Hematopoietic multipotent progenitor cell (in vitro differentiated cells): ENCODE measurements at places on chromosomes 2 and 18.
A peak's percentile ranks its signal among the peaks of the same experiment; 100 is the strongest.

DNA sequence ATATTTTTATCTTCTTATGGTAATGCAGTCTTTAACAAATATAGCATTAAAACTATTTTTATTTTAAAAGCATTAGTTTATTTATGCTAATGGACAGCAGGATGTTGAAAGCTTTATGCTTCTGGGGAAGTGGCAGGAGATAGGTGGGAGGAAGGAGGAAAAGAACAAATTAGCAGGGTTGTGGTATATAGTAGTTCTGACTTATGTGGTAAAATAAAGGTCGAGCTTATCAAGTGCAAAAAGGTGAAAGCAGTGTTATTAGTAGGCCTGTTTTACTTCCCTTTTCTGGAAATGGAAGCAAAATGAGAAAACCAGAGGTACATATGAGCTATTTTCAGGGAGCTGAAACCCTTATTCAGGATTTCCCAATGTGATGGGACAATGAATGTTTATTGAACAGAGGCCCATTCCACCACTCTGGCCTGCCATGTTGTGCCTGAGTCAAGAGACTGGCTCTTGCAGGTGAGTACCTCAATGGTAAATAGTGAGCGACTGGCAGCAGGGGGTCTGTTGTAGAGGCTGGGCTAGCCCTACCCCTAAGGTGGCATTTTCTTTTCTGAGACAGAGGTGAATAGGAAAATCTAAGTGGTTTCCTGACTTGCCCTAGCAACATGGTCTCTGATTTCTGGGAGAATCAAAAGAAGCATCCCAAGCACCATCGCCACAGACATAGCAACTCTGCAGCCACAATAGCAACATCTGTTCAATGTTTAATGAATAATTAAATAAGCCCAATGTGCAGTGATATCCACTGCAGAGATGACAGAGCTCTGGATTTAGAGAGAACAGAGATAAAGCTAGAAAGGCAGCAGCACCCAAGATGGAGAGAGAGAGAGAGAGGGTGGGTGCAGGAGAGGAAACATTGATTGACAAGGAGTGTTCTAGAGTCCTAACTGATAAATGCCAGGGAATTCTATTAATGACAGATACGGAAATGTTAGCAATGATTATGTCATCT lies 119.7 kb downstream of the UPP2 start:
- no peak for DNase-seq

DNA sequence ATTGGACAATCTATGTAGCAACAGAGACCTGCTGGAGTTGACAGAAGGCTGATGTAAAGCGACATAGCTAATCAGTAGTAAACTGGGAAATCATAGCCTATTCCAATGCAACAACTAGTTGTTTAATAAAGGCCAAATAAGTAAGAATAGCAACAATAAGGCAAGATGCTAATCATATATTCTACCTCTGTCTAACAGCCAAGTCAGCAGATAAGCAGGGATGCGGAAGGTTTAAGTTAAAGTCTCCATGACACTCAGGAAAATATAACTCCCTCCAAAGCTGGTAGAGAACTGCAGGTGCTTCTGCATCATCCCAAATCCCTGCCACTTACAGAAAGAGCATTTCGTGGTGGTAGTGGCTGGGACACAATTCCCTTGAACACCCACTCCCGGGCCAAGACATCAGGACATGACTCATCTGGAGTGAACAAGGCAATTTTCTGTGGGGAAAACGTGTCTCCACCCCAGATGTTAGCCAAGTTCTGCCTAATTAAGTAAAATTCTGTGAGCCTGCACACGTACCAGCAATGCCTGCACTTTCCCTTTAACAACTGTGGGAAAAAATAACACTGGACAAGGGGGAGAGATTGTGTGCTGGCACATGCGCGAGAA lies 413.6 kb upstream of the ID2 start:
- DNase-seq = no peak

- DNase-seq = peak; percentile 42
Measured at GRCh38 chr2:178404368-178404767, 46.6 kb downstream of the PRKRA start.

DNA sequence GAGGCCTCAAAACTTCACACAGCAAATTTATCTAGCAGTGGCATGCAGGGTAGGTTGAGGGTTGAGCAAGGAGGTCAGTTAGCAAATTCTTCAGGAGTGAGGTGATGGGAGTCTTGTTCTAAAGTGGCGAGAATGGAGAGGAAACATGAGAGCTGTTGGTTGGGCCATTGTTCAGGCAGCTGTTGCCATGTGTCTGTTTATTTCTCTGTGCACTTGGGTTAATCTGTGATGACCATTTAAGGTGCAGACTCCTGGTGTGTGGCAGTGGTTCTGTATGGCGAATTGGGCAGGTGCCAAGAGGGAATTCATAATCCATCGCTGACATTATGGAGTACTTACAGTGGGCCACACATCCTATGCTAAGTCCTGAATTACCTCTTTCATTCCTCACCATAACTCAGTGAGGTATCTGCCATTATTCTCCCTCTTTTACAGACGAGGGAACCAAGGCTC lies 30.4 kb downstream of the TMEM178A start:
- DNase-seq = no peak

DNA sequence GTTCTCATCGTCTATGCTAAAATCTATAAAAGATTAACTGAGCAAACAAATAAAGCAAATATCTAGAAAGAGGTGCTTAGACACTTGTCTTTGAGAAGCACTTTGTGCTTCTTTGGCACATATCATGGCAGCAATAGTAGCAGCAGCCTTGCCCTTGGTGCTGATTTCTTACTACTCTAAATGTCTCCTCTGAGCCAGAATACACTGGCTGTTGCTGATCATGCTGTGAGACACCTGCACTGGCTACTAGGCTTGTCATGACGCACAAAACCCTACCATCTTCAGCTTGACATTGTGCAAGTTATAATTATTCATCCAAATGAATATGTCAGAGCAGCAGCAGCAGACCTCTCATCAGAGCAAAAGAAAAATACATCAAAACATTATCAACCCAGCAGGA lies 46.7 kb downstream of the FANCL start:
- DNase-seq = no peak

DNA sequence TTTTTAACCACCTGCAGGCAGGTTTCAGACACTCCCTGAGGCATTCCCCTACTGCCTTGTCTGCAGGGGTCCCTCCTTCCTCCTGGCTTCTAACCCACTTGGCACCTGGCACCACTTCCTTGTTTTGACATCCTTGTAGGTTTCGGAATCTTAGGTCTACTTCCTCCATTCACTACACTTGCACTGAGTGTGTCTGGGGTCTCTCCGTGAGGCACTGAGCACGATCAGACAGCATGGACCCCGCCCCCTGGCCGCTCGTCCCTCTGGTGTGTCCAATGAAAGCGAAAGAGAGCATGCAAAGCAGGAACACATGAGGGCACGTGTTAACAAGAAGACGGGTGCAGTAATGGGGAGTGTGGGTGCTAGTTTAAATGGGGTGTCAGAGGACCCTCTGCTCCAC lies 63.8 kb downstream of the HAUS1 start:
- DNase-seq = no peak

DNA sequence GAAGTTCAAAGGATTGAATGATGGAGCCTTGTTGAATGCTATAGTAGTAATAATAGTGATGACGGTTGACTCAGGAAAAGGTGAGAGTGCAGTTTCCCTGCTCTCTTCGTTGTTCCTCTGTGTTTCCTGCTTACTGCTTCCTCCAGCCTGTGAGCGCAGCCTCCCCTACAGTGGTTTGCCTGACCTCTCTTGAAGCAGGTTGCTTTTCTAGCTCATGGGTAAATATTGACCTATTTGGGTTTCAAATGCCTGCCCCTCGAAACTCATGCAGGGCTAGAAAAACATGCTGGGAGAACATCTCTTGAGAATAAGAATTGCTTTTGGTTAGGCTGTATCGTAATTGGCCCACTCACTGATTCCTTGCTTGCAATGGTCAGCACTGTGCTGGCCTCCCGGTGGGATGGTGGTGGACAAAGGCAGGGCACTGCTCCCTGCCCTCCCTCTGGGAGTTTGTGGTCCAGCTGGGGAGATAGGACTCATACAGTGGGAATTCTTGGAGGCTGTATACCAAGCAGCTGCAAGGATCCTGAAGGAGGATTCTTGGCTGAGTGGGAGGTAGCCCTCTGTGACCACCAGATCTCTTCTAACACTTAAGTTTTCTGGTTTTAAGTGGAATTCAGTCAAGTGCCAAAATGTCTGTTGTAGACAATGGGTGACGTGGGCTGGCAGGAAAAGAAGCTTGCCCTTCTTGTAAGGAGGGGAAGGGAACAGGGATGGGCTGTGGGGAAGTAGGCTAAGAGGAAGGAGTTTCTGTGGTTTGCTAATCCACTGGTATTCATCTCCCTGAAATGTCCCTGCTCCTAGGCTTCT lies 5.4 kb upstream of the RNF181 start:
- DNase-seq = no peak

DNA sequence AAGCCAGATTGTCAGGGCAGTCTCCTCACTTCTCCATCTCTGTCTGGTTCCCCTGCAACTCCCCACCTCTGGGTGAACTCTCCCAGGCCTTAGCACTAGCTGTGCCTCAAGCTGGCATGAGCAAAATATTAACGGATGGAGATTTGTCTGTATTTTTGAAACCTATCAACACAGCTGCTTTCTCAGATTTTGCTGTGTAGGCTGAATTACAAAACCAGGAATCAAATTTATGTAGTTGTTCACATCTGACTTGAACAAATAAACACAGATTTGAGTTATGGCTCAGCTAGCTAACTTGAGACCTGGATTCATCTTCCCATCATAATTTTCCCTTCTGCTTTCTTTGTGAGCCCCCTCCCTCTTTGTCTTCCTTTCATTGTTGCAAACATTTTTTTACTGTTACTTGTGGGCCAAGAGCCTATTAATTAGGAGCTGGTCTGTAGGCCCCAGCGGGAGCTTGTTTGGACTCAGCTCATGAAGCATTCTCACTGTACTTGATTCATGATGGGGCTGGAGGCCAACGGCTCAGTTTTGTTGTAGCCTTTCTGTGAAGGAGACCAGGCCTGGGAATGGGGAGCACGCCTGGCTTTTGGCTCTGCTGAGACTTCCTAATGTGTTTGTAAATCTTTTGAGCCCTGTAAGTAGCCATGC lies 164.1 kb upstream of the GATA6 start:
- no peak for DNase-seq

- no peak for DNase-seq
Measured at GRCh38 chr2:153214337-153214736, 264.2 kb downstream of the RPRM start.

GRCh38 chr18:48547531-48547981 lies 8.7 kb downstream of the CTIF start:
- no peak for DNase-seq
